Umbilical cord (tissue), 2 donors: ENCODE measurements at places on chromosomes 2 and 18.

- DNase-seq = no peak
Measured at GRCh38 chr2:8337321-8337720, 344.5 kb upstream of the ID2 start.

DNA sequence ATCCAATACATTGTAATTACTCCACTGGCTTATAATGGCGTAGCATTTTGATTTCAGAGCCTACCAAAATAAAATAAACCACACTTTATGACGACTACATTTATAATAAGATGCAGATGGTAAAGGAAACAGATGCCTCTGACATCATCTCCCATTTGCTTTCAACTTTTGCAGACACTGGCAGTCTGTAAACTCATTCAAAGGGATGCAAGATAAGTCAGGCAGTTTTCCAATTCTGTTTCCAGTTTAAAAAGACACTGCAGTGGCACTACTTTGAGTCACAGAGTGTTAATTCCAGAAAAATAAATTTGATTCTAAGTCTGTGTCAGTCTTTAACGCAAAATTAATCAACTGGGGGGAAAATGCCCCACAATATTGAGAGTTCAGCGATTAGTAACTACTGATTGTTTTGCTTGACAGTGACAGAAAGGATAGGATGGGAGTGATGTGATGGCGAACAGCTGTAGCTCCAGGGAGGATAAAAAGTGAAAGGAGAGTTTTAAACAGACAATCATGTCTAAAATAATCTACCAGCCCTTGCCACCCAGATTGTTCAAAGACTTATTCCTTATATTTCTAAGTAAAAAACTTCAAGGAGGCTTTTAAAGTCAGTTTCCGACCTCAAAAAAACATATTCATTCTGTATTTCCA lies 6.7 kb downstream of the DSEL start:
- DNase-seq = peak; percentile 78

- DNase-seq = no peak
Measured at GRCh38 chr2:85593023-85593422, 2.5 kb upstream of the RNF181 start.

DNA sequence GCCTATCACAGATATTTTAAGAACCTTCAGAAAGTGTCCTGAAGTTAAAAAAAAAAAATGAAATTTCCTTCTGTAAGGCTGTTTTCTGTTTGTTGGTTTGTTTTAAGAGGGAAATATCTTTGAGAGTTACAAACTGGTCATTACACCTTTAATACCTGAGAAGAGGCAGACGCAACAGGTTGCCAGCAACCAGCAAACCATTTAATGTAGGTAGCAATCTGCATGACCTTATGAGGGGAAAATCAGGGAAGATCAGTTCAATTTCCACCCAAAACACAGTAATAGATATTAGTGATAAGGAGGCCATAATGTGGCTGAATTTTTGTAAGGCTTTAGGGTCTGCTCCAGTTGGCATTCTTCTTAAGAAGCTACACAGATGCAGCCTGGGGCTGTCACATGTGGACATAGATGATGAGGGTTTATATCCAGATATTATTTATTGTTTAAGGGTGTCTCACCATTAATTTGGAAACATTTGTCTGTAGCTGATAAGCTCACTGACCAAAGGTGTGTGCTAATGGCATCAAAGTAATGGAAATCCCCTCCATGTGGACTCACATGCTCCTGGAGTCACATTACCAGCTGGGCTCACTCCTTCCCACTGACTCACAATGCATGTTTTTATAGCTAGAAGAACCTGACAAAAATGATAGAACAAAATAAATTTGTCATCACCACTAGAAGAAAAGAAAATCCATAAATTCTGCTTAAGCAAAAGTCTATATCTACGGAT lies 83.5 kb upstream of the DTNA start:
- DNase-seq = no peak

GRCh38 chr2:210593166-210593565 lies 36.8 kb downstream of the CPS1 start:
- no peak for DNase-seq

GRCh38 chr2:6970551-6970950 lies 53.3 kb downstream of the RNF144A start:
- DNase-seq = no peak

DNA sequence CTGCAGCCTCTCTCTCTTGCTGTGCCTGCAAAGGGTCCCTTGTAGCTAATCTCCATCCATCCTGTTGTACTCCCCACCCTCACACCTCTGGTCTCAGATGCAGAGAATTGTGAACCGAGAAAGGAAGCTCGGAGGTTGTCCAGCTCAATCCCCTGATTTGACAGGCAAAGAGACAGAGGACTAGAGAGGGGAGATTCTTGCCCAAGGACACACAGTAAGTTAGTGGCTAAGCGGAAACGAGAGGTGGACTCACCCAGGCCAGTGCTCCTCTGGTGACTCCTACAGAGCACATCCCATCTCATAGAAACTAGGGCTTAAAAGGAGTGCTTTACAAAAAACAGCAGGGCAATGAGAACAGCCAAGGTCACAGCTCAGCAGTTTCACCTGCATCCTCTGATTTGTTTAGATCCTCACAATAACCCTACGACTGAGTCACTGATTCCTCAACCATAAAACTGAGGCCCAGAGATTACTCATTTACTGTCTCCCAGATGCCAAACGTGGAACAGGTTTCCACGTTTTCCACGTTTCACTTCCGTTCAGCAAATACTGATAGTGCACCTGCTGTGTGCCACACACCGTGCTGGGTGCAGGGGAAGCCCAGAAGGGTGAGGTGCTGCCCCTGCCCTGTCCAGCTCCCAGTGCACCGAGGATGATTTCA lies 22.1 kb downstream of the EHD3 start:
- DNase-seq = no peak

- no peak for DNase-seq
Measured at GRCh38 chr2:240427729-240428128, 7.7 kb upstream of the GPC1 start.

DNA sequence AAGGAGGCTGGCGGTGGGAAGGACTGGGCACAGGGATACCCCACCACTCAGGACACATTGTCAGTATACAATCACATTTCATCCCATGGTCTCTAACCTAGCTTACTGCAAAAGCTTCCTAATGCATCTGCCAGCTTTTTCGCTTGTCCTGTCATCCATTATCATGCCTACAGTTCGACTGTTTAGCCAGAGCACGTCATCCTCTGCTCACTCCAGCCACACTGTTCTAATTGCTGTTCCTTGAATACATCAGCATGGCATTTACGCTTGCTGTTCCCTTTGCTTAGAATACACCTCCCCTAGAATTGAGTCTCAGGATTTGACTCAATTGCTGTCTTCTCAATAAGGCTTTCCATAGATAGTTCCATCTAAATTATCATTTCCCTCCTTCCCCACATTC lies 166.3 kb downstream of the CCDC148 start:
- DNase-seq = no peak

- no peak for DNase-seq
Measured at GRCh38 chr2:223952280-223952968, 4.8 kb upstream of the MRPL44 start.

GRCh38 chr2:39937621-39938020 lies 158.6 kb upstream of the THUMPD2 start:
- DNase-seq = no peak

GRCh38 chr18:6875749-6876148 lies 146.2 kb downstream of the ARHGAP28 start:
- no peak for DNase-seq

GRCh38 chr2:143259368-143259958 lies 130.2 kb downstream of the ARHGAP15 start:
- peak; percentile 82 for DNase-seq

DNA sequence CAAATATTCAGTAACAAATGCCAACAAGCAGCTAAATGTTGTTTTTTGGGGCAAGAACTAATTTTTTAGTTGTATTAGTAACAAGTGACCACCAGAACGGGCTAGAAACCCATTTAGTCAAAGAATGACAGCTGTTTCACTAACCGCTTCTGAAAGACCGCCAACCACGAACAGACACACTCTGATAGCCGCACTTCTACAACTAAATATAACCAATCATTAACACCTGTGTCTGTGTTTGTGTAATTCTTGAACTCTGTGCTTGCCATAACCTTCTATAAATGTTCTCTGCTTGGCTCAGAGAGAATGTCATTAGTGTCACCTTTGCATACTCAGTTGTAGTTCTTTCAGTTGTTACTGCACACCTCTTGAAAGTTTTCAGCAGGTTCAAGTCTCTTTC lies 526.3 kb upstream of the LRRTM1 start:
- no peak for DNase-seq

DNA sequence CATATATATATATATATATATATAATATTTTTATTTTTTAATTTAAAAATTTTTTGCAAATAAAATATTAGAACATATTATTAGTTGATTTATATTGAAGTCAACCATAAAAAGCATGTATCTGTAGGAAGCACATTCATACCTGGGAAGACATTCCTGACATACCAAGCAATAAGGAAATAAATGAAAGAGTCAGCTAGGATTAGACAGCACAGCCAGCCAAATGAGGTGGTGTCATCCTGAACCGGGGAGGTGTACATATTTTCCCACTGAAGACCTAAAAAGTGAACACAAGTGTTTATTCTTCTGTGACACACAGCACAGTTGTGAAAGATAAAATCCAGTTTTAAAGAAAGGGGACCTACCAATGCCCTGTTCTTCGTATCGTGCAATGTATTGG lies 149.2 kb downstream of the ABCA12 start:
- no peak for DNase-seq

- peak; percentile 92 for DNase-seq
Measured at GRCh38 chr2:200039724-200040650, 84.6 kb downstream of the MAIP1 start.

DNA sequence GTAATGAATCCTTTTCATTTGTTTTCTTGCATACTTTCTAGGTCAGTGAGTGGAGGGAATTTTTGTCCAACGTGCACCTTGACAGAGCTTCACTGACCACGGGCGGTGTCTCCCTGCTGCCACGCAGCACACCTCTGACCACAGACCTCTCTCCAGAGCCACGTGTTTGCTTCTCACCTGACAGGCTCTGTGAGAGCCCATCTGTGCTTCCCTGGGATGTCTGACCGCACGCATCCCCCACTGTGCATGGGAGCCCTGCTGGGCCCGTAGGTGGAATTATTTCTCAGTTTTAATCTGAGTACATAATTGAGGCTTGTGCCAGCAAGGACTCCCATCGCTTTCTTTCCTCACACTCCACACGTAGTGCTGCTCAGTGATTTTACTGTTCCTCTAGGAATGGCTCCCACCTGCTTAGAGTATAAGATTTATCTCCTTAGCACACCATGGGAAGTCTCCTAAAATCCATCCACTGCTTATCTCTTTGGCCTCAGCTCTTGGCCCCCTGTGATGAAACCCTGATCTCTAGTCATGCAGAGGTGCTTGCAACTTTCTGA lies 482.6 kb downstream of the TSN start:
- no peak for DNase-seq

- DNase-seq = no peak
Measured at GRCh38 chr2:67312871-67313270, 84.3 kb upstream of the ETAA1 start.

- DNase-seq = no peak
Measured at GRCh38 chr2:223386984-223387383, 215.2 kb downstream of the SCG2 start.

GRCh38 chr2:165193178-165193777 lies 10.6 kb downstream of the SCN3A start:
- no peak for DNase-seq

GRCh38 chr2:121400201-121400600 lies 115.2 kb upstream of the TFCP2L1 start:
- peak; percentile 40 for DNase-seq

GRCh38 chr2:111698089-111698488 lies 185.9 kb downstream of the ANAPC1 start:
- DNase-seq = no peak

- DNase-seq = no peak
Measured at GRCh38 chr2:45259547-45260160, 250.4 kb upstream of the SIX2 start.

GRCh38 chr18:44887227-44887631 lies 206.5 kb downstream of the SETBP1 start:
- DNase-seq = no peak

DNA sequence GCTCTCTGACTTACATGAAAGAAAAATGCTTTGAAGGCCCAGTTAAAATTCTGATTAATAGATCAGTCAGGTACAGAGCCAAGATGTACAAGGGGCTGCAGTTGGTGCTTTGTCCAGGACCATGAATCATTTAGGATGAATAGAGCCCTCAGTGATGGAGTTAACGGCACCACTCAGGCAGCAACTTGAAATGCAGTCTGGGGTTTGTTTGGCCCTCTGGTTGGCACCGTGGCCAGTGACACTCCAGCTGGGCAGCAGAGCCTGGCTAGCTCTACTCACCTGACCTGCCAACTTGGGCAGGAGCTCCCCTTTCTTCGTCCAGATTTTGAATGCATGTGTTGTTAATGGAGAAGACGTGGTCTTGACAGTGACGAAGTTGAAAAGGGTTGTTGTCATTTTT lies 493.0 kb upstream of the ACVR2A start:
- no peak for DNase-seq

DNA sequence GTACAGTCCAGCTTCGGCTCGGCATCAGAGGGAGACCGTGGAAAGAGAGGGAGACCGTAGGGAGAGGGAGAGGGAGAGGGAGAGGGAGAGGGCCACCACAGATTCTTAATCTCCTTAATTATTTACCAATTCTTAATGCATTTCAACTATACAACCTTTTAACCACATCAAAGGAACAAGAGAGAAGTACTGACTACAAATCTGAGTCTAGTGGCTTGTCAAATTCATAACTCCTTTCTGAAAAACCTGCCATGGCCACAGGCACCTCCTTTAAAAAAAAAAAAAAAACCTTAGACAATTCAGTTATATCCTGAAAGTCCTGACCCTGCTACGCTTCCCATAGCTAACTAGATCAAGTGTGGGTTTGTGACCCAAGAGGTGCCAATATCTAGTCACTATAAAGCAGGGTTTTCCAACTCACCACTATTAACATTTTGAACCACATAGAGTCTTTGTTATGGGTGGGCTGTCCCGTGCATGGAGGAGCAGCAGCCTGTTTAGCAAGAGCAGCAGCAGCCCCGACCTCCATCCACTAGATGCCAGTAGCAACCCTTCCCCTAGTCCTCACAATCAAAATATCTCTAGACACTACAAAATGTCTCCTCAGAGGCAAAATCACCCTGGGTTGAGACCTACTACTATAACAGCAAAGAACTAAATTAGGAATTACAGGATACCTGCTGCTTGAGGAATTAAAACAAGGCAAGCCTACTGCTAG lies 6.8 kb downstream of the ESCO1 start:
- no peak for DNase-seq

GRCh38 chr2:130251535-130251872 lies 53.3 kb upstream of the TUBA3E start:
- DNase-seq = no peak
